ENCODE measurements at places on chromosomes 12 and 14. TPM values are rescaled to one million over a fixed set of nuclear protein-coding genes. Genes with fewer than 3 reads are reported as not detected.

Gene DLK1
- not detected for total RNA-seq

DNA sequence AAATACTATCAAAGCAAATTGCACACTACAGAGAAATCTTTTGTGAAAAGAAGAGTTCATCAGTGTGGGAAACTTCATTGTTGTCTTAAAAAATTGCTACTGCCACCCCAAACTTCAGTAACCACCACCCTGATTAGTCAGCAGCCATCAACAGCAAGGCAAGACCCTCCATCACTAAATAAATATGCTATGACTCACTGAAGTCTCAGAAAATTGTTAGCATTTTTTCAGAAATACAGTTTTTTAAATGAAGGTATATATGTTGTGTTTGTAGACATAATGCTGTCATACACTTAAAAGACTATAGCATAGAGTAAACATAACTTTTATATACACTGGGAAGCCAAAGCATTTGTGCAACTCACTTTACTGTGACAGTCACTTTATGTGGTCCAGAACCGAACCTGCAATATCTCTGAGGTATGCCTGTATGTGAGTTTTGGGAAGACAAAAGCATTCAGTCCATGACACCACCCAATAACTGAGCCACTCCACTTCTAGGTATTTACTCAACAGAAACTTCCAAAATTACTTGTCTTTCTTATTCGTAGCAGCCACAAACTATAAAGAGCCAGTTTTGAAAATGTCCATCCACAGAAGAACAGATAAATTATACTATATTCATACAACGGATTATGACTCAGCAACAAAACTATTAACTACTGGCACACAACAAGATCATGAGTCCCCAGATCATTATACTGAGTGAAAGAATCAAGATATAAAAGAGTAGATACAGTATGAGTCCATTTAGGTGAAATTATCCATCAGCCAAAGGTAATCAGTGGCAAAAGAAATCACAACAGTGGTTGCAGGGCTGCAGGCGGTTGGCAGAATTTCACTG lies 649.6 kb downstream of the BCL11B start:
- DNase-seq: no peak

DNA sequence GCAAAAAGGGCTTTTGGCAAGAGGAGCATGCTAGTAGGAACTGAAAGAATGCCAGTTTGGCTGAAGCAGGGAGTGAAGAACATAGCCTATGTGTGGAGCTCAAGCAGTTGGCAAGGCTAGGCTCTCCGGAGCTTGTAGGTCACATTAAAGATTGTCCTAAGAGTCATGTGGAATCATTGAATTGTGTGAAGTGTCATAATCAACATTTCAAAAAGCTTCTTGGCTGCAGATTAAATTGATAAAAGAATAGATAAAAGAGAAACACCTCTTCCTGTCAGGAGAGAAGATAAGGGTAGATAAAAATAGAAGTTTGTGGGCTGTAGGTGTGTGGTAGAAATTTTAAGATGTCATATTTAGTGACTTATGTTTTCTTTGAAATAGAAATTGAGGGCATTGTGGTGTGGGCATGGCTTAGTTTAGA lies 36.1 kb downstream of the CPSF6 start:
- DNase-seq: no peak

GRCh38 chr12:41277100-41277945 lies 89.2 kb downstream of the PDZRN4 start:
- DNase-seq: peak; percentile 55

Data from dermis microvascular lymphatic vessel endothelial cell (primary cell).